ENCODE measurements at places on chromosomes 13 and 19.

GRCh38 chr19:5251096-5252065 is 89.2 kb downstream of the PTPRS start:
- DNase-seq, result no peak

DNA sequence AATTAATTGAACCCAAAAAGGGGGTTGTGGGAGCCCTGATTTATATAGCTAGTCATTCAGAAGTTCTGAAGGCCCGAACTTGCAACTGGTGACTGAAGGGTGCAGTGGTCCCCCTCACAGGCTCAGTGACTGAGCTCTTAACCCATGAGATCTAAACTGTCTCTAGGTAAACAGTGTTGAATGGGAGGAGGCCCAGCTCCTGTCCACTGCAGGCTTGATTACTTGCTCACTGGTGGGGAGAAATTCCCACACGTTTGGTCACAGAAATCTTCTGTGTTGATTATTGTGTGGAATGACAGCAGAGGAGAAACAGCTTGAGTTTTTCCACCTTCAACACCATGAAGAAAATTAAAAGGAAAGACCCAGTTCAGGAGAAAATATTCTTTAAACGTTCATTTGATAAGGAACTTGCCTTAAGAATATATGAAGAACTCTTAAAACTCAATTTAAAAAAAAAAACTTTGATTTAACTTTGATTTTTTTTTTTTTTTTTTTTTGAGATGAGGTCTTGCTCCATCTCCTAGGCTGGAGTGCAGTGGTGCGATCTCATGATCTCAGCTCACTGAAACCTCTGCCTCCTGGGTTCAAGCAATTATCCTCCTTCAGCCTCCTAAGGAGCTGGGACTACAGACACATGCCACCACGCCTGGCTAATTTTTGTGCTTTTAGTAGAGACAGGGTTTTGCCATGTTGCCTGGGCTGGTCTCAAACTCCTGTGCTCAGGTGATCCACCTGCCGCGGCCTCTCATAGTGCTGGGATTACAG is 249.3 kb downstream of the UQCRFS1 start:
- peak; percentile 84 for DNase-seq

- DNase-seq, result no peak
Observed at GRCh38 chr19:3837332-3837731, 31.5 kb downstream of the ZFR2 start.

DNA sequence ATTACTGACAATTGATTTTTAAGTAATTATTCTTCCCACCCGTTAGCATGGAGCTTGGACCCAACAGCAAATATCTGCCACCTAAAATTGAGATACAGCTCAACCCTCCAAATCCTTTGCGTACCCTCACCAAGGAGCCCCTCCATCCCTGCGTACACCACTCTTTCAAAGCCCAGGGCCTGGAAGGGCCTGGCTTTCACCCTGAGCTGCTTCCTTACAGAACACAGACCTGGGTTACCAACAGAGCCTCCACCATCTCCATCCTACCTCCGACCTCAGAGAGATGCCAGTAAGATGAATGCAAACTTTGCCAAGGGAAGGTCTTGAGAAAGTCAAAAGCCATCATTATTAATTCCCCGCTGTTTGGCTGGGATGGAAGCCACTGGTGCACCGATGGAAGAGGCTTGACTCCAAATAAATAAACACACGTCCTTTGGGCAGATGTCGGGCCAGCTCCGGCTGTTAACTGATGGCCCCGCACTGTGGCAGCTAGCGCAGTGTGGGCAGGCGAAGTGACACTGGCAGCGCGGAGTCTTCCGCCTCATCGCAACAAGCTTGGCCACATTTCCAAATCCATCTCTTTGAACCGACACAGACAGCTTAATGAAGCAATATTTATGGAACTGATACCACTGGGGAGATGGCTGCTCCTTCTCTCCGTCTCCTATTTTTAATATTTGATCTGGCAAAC is 150.2 kb upstream of the VSTM2B start:
- DNase-seq, result no peak

DNA sequence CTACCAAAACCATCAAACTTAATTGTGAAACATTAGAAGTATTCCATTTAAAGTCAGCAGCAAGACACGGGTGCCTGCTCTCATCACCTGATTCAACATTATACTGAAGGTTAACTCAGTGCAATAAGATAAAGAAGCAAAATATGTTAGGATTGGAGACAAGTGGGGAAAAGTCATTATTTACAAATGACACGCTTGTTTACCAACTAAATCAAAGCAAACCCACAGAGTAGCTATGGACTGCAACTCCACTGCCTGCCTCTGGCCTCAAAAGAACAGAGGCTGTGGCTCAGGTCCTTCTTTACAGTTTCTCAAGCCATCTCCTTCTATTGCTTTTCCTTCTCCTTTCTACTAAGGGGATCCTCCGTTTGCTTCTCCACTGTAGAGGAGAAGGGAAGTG is 21.0 kb upstream of the ATP12A start:
- no peak for DNase-seq

DNA sequence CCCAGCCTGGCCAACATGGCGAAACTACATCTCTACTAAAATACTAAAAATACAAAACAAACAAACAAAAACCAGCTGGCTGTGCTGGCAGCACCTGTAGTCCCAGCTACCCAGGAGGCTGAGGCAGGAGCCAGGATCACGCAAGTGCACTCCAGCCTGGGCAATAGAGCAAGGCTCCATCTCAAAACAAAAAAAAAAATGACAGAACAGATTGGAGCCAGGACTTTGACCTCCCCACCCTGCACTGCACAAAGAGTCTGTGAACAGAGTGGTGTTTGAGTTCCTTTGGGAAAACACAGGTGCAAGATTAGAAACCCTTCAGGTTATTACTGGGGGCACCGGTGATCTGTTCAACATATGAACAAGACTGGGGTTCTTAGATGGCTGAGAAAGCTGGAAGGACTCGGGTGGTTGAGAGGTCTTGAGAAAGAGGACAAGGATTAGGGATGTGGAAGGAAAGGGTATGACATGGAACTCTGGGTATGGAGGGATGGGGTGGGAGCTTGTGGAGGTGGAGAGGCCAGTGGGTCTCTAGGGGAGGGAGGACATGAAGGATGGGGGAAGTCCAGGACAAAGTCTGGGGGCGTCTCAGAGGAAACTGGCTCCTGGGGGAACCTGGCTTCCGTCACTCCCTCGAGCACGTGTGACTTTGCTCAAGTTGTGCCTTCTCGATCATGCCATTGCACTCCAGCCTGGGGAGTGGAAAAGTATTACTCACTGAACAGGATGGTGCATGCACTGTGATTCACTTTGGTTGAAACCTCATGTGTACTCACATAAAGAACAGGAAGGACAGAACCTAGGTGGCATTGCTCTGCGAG is 25.9 kb downstream of the RCN3 start:
- DNase-seq, result peak; percentile 74

DNA sequence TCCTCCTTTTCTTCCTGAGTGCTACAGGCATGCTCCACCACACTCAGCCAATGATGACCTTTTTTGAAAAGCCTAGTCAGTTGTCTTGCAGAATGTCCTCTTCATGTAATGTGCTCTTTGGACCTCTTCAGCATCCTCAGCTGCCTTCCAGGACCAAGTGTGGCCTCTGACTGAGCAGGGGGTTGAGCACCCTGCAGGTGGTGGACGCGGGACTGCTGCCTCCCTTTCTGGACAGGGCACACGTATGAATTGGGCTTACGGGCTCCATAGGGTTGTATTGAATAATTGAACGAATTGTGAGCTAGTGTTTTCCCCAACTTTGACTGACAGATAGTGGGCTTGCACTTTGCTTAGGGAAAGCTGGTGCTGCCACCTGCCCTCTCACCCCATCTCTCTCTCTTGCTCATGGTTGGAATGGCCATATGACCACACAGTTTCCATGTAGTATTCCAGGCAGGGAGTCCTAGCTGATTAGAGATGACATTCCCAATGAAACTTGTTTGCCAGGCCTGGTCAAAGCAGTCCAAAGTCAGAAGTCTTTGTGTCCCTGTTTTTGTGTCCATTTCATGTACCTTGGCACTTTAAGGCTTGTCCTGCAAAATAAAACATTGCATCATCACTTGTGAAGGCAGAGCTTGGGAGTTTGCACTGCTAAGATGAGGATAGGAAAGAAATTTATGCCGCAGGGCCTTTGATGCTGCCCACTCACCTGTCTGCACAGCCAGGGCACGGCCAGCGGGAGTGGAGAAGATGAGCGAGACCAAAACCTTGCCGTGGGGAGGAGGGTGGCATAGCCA is 76.3 kb upstream of the NPAS1 start:
- DNase-seq, result no peak

- no peak for DNase-seq
Observed at GRCh38 chr13:76725211-76725610, 161.0 kb downstream of the KCTD12 start.

Data from kidney tubule cell (primary cell).